ENCODE measurements at places on chromosomes 11 and 22.

DNA sequence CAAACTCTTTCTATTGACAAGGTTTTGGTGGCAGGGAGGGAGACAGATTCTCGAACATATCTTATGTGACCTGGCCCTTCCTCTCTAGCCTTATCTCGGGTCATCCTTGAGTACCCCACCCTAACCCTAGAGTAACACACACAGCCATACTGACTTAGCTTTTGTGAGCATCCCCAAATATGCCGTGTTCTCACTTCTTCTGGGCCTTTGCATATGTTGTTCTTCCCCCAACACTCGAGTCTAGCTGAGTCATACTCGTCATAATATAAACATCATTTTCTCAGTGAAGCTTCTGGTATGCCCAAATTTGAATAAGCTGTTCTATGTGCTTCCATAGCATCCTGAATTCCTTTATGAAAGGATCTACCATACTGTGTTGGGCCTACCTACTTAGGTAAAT is 8.0 kb downstream of the TTC17 start:
- no peak for DNase-seq

- DNase-seq: no peak
Measured at GRCh38 chr11:61194169-61194671, 9.1 kb upstream of the PGA3 start.

- no peak for DNase-seq
Measured at GRCh38 chr11:11421509-11421908, 68.5 kb upstream of the CSNK2A3 start.

- no peak for DNase-seq
Measured at GRCh38 chr11:70024036-70024772, 53.9 kb upstream of the ANO1 start.

GRCh38 chr11:2101171-2101675 is 38.0 kb downstream of the IGF2 start:
- DNase-seq: no peak

DNA sequence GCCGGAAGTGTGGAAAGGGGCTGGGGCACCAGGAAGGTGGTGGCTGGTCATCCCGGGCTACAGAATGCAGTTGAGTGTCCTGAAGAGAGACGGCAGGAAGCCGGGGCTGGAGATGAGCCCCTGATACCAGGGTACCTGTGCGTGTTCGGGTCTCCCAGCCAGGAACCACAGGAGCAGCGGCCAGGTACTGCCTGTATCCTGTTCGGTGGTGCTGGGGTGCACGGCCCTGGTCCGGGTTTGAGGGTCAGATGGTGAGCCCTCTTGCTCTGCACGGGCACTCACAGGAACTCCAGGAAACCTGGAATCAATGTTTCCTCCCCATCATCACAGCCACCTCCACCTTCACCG is 253.1 kb upstream of the B3GAT1 start:
- no peak for DNase-seq

GRCh38 chr11:122714004-122714403 is 58.5 kb downstream of the UBASH3B start:
- DNase-seq: no peak

- peak; percentile 69 for DNase-seq
Measured at GRCh38 chr22:49930596-49931412, 12.4 kb downstream of the CRELD2 start.

- DNase-seq: no peak
Measured at GRCh38 chr11:17543574-17544180, 539 bp downstream of the USH1C start.

GRCh38 chr22:44523981-44524759 is 26.1 kb upstream of the RTL6 start:
- DNase-seq: no peak

DNA sequence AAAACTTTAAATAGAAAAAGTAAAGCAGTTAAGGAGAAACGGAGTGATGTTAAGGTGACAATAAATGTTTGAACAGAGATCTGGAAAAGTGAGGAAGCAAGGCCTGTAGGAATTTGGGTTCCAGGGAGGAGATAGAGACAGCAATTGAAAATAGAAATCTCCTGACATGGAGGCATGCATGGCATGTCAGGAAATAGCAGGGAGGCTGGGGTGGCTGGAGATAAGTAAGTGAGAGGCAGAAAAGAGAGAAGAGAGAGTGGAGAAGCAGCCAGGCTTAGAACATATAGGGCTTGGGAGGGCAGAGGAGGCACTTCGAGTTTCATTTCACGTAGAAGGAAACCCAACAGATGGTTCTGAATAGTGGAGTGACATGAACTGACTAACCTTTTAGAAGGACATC is 185.5 kb downstream of the LRRC4C start:
- no peak for DNase-seq

DNA sequence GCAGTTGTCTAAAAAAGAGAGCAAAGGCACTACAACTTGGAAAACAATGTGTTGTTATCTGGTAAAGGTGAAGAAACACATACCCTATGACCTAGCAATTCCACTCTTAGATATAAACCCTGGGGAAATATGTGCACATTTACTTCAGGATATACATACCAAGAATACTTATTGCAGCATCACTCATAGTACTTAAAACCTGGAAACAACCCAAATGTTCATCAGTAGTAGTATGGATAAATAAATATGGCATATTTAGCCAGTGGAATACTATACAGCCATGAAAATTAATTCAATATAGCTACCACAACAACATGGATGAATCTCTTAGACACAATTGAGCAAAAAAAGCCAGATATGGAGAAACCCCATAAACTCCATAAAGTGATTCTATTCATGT is 26.1 kb upstream of the MICAL2 start:
- no peak for DNase-seq

GRCh38 chr11:102603576-102603975 is 21.6 kb downstream of the MMP20 start:
- DNase-seq: peak; percentile 52

DNA sequence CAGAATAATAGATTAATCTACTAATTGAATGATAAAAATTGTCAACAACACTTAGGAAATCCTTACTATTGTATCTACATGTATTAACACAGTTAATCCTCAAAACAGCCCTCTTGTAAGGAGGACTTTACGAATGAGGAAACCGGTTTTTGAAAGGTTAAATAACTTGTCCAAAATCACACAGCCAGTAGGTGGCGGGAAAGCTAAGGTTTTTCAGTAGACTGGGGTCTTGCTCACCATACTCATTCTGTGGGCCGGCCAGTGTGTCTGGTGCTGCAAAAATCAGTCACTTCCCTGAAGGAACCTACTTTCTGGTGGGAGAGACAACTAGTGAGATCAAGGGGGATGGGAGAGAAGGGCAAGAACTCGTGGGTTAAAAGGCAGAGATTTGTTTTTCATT is 3.8 kb downstream of the DCPS start:
- peak; percentile 37 for DNase-seq

GRCh38 chr22:37014835-37015586 is 4.2 kb downstream of the TST start:
- DNase-seq: no peak

GRCh38 chr11:10348650-10349280 is 43.9 kb downstream of the ADM start:
- peak; percentile 26 for DNase-seq

GRCh38 chr11:107676336-107677057 is 35.4 kb downstream of the SLN start:
- no peak for DNase-seq
